Epithelial cell of prostate (primary cell): ENCODE measurements at places on chromosomes 4 and X.

DNA sequence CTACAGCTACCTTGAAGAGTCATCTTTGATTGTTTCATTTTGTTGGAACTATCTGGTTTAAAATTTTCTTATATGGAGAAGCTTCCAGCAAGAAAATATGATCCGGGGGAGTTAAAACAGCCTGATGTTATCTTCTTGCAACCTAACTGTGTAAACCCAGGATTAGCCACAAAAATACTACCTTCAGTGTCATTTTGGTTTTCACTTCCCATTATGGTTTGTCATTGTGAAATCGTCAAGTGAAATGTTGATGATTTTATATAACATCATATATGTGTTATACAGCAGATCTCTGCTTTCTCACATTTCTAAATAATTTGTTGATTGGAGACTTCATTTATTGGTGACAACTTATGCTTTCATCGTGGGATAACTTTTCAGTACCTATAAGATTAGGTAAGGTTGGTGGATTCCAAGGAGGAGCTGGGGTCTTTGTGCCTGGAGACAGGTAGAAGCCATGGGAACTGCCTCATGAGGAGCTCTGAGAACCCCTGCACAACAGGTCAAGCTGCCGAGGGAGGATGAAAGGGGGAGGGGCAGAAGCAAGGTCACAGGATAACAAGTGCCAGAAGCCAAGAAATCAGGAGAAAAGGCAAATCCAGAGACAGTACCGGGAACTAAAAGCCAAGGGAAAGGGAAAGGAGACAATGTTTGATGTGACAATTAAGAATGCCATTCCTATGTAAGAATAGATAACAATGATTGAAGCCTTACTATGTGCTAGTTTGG is 7.2 kb downstream of the ARHGAP24 start:
- DNase-seq = no peak

GRCh38 chrX:19672222-19672812 is 157.0 kb upstream of the MAP3K15 start:
- no peak for DNase-seq

- DNase-seq = no peak
Measured at GRCh38 chr4:109998867-109999584, 86.3 kb downstream of the EGF start.

DNA sequence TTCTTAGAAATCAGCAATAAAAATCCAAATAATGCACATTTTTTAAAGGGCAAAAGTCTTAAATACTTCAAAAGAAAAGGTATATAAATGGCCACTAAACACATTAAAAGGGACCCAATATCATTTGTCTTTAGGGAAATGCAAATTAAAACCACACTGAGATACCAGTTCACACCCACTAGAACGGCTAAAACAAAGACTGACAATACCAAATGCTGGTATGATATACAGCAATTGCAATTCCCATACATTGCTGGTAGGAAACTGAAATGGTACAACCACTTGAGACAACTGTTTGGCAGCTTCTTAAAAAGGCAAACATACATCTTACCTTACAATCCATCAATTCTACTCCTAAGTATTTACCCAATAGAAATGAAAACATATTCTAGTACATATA is 33.7 kb downstream of the CAMK2D start:
- DNase-seq = no peak

DNA sequence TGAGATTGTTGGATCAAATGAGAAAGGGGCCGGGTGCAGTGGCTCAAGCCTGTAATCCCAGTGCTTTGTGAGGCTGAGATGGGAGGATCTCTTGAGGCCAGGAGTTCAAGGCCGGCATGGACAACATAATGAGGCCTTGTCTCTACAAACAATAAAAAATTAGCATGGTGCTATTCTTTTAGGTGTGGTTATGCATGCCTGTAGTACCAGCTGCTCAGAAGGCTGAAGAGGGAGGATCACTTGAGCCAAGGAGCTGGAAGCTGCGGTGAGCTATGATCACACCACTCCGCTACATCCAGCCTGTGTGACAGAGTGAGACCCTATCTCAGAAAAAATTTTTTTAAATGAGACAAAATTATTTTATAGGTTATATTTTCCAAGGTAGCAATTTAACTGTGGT is 49.7 kb upstream of the TMEM150C start:
- DNase-seq = no peak

- DNase-seq = no peak
Measured at GRCh38 chr4:7705062-7705461, 234.6 kb downstream of the AFAP1 start.
